MCF 10A (cell line): ENCODE measurements at places on chromosomes 5 and 9. TPM values are rescaled to one million over a fixed set of nuclear protein-coding genes. Genes with fewer than 3 reads are reported as not detected.

GRCh38 chr5:176806137-176806536 lies 4.2 kb upstream of the UNC5A start:
- H3K36me3 ChIP-seq: peaks cover 7% of the 10 kb centered on the region
- H3K27me3 ChIP-seq: peaks cover 68% of the 10 kb centered on the region
- H3K4me1 ChIP-seq: peaks cover 3% of the 10 kb centered on the region
- H3K4me3 ChIP-seq: no peak overlapping the region
- no peak overlapping the region for H3K27ac ChIP-seq

Gene PTPDC1
- total RNA-seq: 42.2 and 49.9 TPM in 2 replicates

Gene FGF10
- not detected in 2 replicates for total RNA-seq

Gene ABLIM3
- 168 and 206 TPM in 2 replicates for total RNA-seq

Gene OTP
- total RNA-seq: not detected in 2 replicates

Gene GCNT1
- total RNA-seq: 11.5 and 12.4 TPM in 2 replicates

DNA sequence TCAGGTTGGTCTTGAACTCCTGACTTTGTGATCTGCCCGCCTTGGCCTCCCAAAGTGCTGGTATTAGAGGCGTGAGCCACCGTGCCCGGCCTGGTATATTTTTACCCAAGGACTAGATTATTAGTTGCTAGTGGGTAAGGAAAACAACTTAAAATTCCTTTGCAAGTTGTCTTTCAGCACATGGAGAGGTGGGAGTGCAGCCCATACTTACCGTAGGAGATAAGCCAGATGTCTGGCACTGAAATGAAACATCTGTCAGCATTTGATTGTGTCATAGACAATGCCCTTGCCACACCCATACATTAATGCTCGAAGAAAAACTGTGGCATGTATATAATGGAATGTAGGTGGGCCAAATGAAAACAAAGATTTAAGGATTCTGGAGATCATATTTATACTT lies 36.6 kb upstream of the ANKH start:
- H3K27ac ChIP-seq: peak overlapping the region; percentile 63
- H3K36me3 ChIP-seq: no peaks in the 10 kb centered on the region
- H3K4me3 ChIP-seq: no peak overlapping the region
- H3K27me3 ChIP-seq: no peaks in the 10 kb centered on the region

DNA sequence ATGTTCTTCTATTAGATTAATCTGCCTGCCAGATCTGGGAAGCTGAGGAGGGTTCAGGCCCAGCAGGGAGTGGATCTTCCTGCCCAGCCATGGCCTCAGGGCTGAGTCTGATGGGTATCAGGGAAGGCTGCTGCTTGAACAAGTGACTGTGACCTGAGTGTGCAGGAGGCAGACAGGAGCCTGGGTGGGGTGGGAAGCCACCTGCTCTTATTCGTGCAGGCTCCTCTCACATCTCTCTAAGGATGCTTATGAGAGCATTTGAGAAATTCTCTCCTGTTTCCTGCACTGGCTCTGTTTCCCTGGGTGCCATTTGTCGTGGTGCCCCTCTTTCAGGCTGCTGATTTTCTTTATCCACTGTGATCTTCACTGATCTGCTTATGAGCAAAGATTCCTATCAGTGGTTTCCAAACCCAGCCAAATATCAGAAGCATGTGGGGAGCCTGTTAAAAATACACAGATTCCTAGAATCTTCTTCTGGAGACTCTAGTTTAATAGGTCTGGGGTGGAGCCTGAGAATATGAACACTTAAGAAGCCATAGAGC lies 2.1 kb downstream of the RGS3 start:
- DNase-seq: no peak
- no peaks in the 10 kb centered on the region for H3K36me3 ChIP-seq
- no peaks in the 10 kb centered on the region for H3K27me3 ChIP-seq
- no peaks in the 10 kb centered on the region for H3K4me1 ChIP-seq
- no peak overlapping the region for H3K27ac ChIP-seq

DNA sequence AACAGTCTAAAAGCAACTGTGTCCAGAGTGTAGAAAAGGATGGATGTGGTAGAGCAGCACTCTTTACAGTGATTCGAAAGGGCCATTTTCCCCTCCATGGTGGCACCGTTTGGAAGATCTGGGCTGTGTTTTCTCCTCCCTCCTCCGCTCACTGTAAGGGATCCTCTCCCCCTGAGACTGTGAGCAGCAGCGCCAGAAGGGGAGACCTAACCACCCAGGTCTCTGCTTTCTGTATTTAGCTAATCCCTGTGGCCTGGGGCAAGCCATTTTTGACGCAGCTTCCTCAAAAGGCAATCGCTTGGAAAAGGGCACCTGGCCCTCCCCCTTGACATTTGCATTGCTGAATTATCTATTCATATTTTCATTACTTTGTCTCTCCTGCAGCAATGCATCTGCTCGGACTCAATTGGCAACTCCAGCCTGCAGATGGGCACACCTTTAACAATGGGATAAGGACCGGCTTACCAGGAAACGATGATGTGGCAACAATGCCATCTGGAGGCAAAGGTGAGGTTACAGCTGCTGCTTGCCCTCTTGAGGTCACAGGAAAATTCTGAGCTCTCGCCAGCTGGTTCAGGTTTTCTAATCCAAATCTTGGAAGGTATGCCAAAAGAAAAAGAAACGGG lies 244.3 kb upstream of the WWC1 start:
- peak; percentile 89 for DNase-seq
- H3K4me3 ChIP-seq: no peak overlapping the region
- peaks cover 11% of the 10 kb centered on the region for H3K4me1 ChIP-seq
- H3K27ac ChIP-seq: no peak overlapping the region

DNA sequence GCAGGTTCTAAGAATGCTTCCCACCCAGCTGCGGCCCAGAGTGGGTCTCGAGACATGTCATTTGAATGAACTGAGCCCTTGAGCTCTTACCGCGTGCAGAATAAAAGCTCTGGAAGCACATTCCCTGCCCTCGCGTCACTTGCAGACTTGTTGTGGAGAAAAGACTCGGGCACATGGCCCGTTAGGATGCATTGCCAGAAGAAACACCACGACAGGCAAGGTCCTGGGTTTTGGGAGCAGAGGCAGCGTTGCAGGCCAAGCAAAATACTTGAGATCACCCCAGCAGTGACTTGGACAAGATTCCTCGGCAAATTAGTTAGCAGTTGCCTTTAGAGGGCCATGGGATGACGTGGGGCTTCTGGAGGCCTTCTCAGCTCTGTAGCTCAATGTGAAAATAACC lies 170.8 kb upstream of the MSX2 start:
- no peaks in the 10 kb centered on the region for H3K4me1 ChIP-seq
- no peak overlapping the region for H3K4me3 ChIP-seq
- no peak overlapping the region for H3K27ac ChIP-seq

Gene JAKMIP2
- not detected in 2 replicates for total RNA-seq

GRCh38 chr5:142411103-142411502 lies 86.3 kb upstream of the SPRY4 start:
- DNase-seq: no peak
- H3K36me3 ChIP-seq: peaks cover 16% of the 10 kb centered on the region
- H3K4me3 ChIP-seq: no peak overlapping the region
- no peaks in the 10 kb centered on the region for H3K4me1 ChIP-seq

GRCh38 chr5:176420972-176421544 lies 4.7 kb upstream of the CLTB start:
- H3K4me3 ChIP-seq: no peak overlapping the region
- no peaks in the 10 kb centered on the region for H3K36me3 ChIP-seq
- no peaks in the 10 kb centered on the region for H3K27me3 ChIP-seq
- DNase-seq: no peak
- H3K4me1 ChIP-seq: peaks cover 8% of the 10 kb centered on the region

GRCh38 chr5:5050801-5051200 lies 89.3 kb upstream of the ADAMTS16 start:
- H3K27ac ChIP-seq: no peak overlapping the region
- no peaks in the 10 kb centered on the region for H3K36me3 ChIP-seq
- DNase-seq: no peak
- H3K4me1 ChIP-seq: no peaks in the 10 kb centered on the region
- no peak overlapping the region for H3K4me3 ChIP-seq
- peaks cover 31% of the 10 kb centered on the region for H3K27me3 ChIP-seq

Gene PCDHB5
- total RNA-seq: 1.2 and 1.7 TPM in 2 replicates

DNA sequence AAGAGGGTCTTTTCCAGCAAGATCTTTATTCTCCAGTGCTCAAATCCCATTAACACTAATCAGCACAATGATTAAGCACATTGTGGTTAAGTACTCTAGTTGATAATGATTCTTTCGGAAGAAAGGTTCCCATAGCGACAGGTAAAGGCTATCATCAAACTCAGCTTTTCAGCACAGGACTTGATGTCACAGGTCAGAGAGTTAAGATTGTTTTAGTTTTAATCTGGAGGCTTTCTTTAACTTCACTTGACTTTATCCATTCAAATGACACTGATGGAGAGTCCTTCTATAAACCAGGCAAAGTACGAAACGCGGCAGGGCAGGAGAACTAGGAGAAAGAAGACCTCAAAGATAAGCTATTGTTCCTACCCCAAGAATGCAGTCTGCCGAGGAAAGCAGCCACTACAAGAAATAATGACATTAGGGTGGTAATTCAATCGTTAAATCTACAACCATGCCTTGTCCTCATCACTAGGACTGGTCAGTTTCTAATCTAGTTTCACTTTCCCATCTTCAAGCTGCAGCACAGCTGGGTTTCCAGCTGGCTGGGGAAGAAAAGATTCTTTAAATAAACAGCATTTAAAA lies 4.6 kb downstream of the NRG2 start:
- DNase-seq: no peak
- H3K27ac ChIP-seq: no peak overlapping the region
- peaks cover 32% of the 10 kb centered on the region for H3K4me1 ChIP-seq
- H3K36me3 ChIP-seq: no peaks in the 10 kb centered on the region
- no peaks in the 10 kb centered on the region for H3K27me3 ChIP-seq

DNA sequence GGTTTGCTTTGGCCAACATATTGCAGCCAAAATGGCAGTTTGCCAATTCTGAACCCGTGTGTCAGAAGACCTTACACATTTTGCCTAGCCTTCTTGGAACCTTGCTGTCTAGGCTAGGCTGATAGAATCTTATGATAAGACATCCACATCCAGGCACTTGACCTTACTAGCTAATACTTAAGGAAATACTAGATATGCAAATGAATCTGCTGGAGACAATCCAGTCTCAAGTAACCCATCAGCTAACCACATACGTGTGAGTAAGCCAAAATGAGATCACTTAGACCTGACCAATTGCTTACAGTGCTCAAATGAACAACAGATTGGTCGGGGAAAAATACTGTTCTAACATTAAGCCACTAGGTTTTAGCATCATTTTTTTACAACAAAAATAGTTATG lies 1504.6 kb upstream of the CDH9 start:
- H3K36me3 ChIP-seq: no peaks in the 10 kb centered on the region
- peak; percentile 55 for DNase-seq
- H3K4me1 ChIP-seq: peaks cover 6% of the 10 kb centered on the region
- no peak overlapping the region for H3K4me3 ChIP-seq
- H3K27ac ChIP-seq: no peak overlapping the region

Gene C5orf52
- not detected in 2 replicates for total RNA-seq

GRCh38 chr5:124372457-124372856 lies 374.0 kb downstream of the ZNF608 start:
- no peak for DNase-seq
- H3K4me3 ChIP-seq: no peak overlapping the region
- no peaks in the 10 kb centered on the region for H3K27me3 ChIP-seq

DNA sequence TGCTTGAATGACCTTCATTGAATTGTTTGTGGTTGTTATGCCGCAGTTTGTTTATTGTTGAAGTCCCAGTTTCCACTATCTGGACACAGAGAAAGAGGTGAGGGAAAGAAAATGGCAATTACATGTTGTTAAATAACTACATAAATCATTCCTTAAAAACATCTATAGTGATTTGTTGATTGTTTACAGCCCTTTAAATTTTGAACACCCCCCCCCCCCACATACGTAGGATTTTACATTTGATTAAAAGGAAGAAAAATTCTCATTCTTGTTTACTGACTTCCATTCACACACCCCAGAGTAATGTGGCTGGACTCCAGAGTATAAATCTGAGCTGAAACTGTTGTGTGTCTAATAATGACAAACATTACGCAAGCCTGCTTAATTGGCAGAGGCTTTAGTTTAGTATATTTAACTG lies 87.1 kb upstream of the FAM174A start:
- H3K27ac ChIP-seq: no peak overlapping the region
- peak; percentile 9 for DNase-seq
- no peaks in the 10 kb centered on the region for H3K27me3 ChIP-seq
- no peaks in the 10 kb centered on the region for H3K4me1 ChIP-seq
- H3K4me3 ChIP-seq: no peak overlapping the region

Gene NAA35
- total RNA-seq: 36.2 and 37.6 TPM in 2 replicates

Gene SLC46A2
- not detected in 2 replicates for total RNA-seq

Gene HAVCR2
- 0.17 TPM in 1 of 2 replicates, not detected in the other for total RNA-seq

Gene SOX30
- 0.15 TPM in 1 of 2 replicates, not detected in the other for total RNA-seq

DNA sequence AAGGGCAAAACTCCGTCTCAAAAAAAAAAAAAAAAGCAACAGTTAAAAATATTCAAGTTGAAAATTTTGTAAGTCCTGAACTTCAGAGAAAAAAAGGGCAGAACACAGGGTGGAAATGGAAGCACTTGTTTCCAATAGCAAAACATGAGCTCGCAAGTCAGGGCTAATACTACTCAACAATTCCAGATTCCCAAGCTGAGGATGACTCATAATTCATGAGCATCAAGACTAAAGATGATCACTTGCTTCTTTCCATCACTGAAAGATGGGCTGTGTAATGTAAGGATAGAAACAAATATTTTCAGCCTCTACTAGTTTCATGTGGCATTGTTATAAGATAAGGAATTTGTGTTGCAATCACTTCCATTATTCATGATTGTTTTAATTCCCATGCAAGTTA lies 33.5 kb upstream of the FST start:
- H3K36me3 ChIP-seq: no peaks in the 10 kb centered on the region
- H3K4me3 ChIP-seq: no peak overlapping the region
- no peaks in the 10 kb centered on the region for H3K4me1 ChIP-seq
- DNase-seq: no peak
- H3K27ac ChIP-seq: no peak overlapping the region
- H3K27me3 ChIP-seq: no peaks in the 10 kb centered on the region

DNA sequence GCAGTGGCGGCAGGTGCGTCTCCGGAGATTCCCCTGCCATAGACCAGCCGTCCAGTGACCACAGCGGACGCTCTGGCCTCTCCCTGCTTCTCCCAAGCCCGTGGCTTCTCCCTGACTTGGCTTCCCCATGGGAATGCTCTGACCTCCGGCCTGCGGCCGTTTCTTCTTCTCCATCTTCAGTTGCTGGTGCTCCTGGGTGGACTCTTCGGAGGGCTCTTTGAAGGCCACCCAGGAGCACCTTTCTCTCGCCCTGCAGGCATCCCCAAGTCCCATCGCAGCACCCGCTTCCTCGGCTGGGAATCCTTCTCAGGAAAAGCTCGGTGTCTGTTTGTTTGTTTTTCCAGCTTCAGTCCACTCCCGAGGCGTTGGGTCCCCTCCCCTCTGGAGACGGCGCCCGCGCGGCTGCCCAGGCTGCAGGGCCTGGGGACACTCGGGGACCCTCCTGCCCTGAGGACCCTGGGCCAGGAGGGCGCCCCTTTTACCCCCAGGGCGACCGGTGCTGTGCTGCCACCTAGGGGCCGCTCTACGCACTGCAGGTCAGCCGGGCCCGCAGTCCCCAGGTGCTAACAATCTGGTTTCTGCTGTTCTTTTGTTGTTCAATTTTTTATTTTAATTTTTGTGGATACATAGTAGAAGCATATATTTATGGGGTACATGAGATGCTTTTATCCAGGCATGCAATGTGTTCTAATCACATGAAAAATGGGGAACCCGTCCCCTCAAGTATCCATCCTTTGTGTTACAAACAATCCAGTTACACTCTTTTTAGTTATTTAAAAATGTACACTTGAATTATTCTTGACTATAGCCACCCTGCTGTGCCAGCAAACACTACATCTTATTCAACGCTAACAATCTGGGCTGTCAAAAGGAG lies 197.9 kb upstream of the ADAMTS16 start:
- no peaks in the 10 kb centered on the region for H3K36me3 ChIP-seq
- H3K4me3 ChIP-seq: no peak overlapping the region
- peak; percentile 14 for DNase-seq
- H3K27ac ChIP-seq: no peak overlapping the region
- no peaks in the 10 kb centered on the region for H3K27me3 ChIP-seq
- no peaks in the 10 kb centered on the region for H3K4me1 ChIP-seq

Gene BSPRY
- 0.17 and 0.21 TPM in 2 replicates for total RNA-seq

- H3K4me1 ChIP-seq: peaks cover 12% of the 10 kb centered on the region
- H3K27me3 ChIP-seq: no peaks in the 10 kb centered on the region
- H3K4me3 ChIP-seq: no peak overlapping the region
Measured at GRCh38 chr9:99962680-99963261, 56.3 kb downstream of the STX17 start.
